Fibroblast of mammary gland (primary cell): ENCODE measurements at places on chromosomes 1 and 21.

DNA sequence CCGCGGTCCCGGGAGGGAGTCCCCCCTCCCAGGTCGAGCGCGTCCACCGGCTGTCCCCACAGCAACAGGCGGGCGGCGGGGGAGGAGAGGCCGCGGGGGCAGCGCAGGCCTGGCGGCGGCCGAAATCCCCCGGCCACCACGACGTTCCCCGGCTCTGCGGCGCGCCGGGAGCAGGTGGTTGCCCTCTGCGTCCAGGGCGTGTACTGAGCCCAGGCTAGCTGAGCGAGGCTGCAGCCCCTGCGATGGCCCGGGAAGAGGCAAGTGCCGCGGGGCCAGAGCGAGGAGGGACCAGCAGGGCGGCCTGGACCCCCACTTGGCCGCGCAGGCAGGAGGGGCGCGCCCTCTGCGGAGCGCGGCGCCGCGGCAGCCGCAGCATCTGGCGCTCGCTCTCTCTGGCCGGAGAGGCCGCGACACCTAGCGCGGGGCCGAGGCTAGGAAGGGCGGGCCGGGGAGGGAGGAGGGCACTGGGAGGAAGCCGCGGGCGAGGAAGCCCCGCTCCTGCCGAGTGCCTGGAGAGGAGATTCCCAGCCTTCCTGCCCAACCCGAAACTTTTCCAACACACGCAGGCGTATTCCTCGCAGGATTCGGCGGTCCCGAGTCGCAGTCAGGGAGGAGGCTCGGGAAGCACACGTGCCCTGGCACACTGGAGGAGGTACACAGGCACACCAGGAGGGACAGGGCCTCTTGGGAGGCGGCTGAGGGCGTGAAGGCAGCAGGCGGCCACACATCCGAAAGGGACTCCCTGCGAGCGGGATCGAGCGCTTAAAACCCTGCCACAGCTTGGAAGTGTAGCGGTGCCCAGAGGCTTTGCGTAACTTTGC lies 4.9 kb upstream of the PROX1 start:
- no peak for DNase-seq

DNA sequence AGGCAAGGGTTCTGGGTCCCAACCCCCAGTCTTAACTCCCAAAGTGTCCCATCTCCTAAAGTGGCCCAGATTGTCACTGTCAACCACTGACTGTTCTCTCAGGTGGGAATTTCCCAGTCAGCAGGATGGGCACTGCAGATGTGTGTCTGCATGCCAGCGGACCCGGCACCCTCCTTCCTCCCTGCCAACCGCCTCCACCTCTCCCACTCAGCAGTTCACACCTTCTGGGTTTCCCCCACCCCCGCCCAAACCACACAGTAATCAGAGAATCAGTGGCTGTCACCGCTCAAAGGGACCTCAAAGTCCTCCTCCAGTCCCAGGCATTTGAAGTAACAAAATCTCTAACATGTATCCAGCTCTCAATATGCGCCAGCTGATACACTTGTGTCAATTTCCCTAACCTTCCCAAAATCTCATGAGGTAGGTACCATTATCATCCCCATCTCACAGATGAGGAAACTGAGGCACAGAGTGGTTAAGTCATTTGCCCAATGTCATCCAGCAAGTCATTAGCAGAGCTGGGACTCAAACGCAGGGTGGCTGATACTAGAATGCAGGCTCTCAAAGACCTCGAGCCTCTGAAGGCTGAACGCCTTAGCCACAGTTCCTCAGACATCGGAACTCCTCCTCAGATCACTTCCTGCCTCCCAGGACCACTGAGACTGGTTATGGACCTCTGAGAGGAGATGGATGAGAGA lies 4.8 kb downstream of the RUNX3 start:
- DNase-seq = no peak

DNA sequence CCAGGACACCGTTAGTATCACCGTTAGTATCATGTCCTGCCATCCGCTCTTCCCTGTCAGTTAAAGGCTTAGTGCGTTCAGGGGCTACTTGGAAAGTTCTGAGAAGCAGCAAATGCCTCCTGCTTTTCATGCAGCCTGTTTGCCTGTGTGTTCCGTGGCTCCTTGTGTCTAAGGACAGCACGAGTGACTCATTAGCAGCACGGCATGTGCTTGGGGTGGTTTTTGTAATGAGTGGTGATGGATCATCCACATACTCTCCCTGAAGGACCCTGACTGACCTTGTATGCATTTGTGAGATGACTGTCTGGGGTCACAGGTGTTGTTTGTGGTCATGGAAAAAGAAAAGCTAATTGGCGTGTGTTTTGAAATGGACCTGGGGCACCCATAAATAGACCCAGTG lies 221.9 kb downstream of the PBX1 start:
- peak; percentile 98 for DNase-seq

DNA sequence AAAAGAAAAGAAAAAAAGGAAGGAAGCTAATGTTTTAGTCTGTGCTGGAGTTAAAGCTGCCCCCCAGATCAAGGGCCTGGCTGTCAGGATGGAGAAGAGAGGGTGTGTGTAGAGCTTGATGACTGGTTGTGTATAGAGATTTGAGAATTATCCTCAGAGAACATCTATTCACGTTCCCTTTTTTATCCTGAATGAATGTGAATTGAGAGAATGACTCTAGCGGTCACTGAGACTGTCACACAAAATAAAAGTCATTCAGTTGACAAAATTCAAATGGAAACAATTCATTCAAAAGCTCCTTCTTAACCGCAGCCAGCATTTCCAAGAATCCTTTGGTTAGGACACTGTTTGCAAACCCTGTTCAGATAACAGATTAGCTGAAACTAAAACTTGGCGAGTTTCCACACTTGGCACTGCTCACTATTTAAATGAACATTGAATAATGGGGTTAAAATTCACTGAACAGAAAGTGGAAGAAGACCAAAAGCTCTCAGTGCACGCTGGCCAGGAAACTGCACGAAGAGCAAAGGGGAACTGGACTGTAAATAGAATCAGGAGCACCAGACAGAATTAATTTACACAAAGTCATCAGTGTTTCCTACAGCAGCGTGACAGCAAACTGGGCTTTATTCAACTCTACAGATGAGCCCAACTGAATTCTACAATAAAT lies 13.6 kb upstream of the FAM89A start:
- peak; percentile 55 for DNase-seq

GRCh38 chr1:151728151-151729054 lies 7.1 kb downstream of the RIIAD1 start:
- DNase-seq = peak; percentile 60

- no peak for DNase-seq
These were observed 146.8 kb downstream of the PTPRU start for GRCh38 chr1:29382851-29383745.

- DNase-seq = peak; percentile 34
These were observed 33.7 kb upstream of the VASH2 start for GRCh38 chr1:212916481-212917133.

DNA sequence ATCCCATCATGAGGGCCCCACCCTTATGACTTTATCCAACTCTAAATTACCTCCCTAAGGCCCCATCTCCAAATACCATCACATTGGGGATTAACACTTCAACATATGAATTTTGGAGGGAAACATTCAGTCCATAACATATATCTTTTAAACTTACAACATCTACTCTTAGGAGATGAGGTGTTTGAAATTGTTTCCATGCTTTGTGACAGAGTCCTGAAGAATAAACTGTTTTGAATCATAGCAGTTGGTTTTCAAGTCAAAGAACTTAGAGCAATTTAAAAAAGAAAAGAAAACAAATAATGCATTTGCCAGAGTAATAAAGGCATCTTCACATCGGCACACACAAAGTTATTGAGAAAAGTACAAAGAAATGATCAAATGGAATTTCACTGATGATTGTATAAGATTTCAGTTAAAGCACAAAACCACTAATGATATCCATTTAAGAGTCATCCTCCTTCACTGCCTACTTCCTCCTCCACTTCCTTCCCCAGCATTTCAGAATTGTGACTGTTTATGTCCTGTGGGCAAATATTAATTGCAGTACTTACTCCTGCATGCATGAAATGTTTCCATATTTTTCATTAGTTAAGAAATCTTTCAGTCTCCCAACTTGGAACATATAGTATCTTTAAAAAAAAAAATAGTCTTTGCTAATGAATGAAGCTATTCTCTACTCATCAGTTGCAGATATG lies 202.0 kb downstream of the LRRC40 start:
- DNase-seq = no peak

- DNase-seq = peak; percentile 84
These were observed 7.9 kb downstream of the ACOT7 start for GRCh38 chr1:6385488-6386191.

GRCh38 chr1:170743083-170743482 lies 79.2 kb downstream of the PRRX1 start:
- no peak for DNase-seq

DNA sequence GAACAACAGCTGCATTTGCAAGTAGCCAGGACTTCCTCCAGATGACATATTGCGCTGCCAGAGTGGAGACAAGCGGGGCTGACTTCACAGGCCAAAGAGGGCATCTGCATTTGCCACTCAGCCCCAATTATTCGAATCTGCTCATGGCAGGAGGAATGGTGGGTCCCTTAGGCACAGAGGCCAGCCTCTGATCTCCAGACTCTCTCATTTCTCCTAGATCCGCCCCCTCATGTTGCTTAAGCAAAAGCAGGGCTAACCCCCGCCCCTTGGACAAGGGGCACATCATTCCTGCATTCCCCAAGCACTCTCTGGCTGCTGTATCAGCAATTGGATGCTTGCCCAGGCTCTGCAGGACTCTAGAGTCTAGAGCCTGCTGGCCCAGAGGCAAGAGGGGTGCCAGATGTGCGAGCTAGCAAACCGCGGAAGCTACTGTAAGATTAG lies 262.4 kb downstream of the ST6GALNAC3 start:
- DNase-seq = peak; percentile 92

DNA sequence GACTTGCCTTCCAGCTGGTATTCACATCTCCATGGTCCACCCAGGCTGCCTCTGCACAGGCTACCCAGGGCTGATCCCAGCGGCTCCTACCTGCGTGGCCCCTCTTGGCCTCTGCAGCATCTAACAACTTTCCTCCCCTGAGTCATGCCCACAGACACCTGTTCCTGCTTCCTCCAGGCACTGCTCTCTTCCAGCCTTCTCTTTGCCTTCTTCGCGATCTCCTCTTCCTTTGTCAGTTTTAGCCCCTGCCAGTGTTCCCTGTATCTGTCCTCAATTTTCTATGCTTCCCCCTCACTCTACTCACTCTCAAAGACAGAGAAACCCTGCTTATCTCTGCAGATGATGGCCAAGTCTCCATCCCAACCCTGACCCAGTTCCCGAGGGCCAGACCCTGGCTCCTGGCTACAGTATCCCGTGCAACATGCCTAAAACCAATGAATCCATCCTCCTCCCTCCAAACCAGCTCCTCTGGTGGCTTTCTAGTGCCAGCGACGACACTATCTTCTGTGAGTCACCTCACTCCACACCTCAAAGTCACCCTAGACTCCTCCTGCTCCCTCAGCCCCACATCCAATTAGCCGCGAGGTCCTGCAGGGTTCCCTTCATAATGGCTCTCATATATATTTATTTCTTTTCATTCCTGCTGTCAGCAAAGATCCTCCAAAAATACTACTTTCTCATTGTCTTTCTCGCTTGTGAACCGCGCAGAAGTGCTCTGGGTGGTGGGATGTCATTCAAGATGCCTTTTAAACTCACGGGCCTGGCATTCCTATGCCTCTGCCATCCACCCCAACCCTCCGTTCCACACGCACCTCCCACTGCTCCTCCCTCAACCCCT lies 259.2 kb downstream of the TOMM20 start:
- DNase-seq = no peak

DNA sequence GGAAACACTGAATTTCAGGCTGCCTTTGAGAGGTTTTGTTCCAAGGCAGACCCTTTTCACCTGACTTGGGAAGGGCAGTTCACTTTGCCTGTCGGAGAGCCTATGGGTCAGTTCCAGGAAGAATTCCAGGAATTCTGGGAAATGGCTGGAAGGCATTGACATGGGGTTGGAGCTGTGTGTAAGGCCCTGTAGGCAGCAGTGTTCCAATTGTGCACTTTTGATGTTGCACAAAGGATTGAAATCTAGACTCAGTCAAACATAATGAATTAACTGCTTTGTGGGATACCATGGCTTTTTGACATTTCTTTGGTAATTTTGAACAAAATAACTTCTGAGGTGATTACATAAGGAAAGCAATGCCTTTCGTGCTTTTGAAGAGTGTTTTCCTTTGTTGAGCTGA lies 184.6 kb downstream of the SDCCAG8 start:
- no peak for DNase-seq

DNA sequence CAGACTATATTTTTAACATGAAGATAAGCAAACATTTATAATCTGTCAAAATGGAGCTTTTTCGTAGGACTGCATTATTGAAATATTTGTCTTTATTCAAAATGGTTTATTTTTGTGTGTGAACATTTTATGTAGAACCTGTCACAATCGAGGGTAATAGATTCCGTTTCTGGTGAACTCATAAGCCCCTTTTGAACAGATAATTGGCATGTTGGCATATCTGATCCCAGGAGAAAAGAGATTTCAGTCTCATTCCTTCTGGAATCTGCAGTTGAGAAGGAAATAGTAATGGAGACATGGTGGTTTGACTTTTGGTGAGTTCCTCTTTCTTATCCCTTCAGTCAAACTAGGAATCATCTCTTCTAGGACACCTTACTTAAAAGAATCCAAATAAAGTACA lies 427.9 kb upstream of the B3GALT2 start:
- DNase-seq = no peak

- DNase-seq = no peak
These were observed 16.2 kb upstream of the CACHD1 start for GRCh38 chr1:64453688-64454087.

DNA sequence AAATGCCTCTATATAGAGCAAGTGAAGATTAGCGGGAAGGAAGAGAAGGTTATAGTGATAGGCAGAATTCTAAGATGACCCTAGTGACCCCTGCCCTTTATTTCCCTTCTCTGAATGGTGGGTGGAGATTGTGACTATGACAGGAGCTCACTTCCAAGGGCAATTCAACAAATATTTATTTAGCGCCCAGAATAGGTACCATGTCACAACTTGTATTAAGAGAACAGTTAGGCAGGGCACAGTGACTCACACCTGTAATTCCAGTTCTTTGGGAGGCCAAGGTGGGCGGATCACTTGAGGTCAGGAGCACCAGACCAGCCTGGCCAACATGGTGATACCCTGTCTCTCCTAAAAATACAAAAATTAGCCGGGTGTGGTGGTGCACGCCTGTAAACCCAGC lies 236.0 kb upstream of the POGK start:
- DNase-seq = no peak
